ENCODE measurements at places on chromosomes 3 and 15.

GRCh38 chr3:113829576-113830354, 8.8 kb upstream of the GRAMD1C start:
- no peak for DNase-seq

DNA sequence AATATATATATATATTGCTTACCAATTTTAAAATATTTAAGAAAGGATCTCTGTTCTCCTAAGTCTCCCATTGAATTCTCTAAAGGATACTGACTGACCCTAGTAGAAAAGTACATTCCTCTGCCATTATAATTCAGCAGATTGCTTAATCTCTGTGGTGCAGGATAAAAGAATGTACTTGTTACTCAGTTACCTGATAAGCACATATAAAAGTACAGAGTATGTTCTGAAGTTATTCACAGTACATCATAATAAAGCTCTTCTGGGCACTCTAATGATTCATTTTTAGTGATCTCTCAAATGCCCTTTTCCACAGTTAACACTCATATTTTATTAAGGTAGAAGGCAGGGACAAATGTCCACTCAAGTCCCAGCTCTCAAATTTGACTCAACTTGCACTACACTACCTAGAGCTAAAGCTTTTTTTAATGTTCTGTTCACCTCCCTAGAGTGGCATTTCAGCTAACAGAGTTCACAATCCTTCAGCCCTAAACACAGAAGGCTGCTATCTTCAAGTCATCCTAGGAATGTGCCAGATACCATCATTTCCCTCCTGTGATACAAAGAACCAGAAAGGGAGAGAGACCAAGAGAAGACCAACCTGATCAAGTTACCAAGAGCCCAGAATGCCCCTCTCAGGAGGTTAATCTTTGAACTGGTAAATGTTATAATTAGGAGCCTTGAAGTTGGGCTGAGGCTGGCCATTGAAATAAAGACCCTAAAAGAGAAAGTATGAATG, 53.3 kb downstream of the MEIS2 start:
- no peak for DNase-seq

GRCh38 chr3:192514081-192514753, 213.1 kb downstream of the FGF12 start:
- no peak for DNase-seq

- DNase-seq: no peak
These were observed 11.4 kb downstream of the CD86 start for GRCh38 chr3:122066331-122067213.

All from SIG-M5 (cell line).